ENCODE measurements at places on chromosomes 5 and 9. TPM values are rescaled to one million over a fixed set of nuclear protein-coding genes. Genes with fewer than 3 reads are reported as not detected.
A peak's percentile ranks its signal among the peaks of the same experiment; 100 is the strongest.

DNA sequence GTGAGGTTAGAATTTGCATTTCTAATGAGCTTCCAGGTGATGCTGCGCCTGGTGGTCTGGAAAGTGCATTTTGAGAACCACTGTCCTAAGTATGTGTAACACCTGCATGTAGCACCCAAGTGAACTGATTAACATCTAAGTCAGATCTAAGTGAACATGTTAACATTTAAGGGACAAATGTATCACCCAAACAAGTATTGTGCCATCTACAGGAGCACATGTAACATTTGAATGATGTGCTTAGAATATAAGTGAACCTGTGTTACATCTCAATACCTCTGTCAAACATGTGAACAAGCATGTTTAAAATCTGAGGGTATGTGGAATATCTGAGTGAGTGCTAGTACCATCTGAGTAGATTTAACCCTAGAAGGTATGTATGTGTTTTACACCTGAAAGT is 68.7 kb downstream of the PLPPR1 start:
- no peak overlapping the region for H3K27ac ChIP-seq
- H3K4me1 ChIP-seq: no peaks in the 10 kb centered on the region
- no peaks in the 10 kb centered on the region for H3K36me3 ChIP-seq
- no peaks in the 10 kb centered on the region for H3K27me3 ChIP-seq
- no peak for DNase-seq

DNA sequence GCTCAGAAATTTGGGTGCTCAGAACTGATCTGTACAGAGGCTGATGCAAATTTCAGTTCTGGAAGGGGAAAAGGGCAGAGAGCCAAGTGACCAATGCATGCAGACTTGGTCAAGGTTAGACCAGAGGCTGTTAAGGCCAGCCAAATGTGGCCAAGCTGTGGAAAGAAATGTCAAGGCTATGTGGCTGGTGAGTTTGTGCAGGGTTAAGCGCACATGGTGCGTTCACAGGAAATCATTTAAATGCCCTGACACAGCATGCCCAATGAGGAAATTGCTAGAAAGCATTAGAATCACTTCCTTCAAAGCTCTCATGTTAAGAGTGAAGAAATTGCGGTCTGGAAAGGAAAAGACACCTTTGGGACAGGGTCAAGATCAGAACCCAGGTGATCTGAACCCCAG is 58.0 kb downstream of the PTPN3 start:
- peaks cover 6% of the 10 kb centered on the region for H3K4me1 ChIP-seq
- DNase-seq: no peak
- no peak overlapping the region for H3K27ac ChIP-seq
- H3K27me3 ChIP-seq: no peaks in the 10 kb centered on the region
- peaks cover 3% of the 10 kb centered on the region for H3K36me3 ChIP-seq
- H3K4me3 ChIP-seq: no peak overlapping the region

- H3K36me3 ChIP-seq: no peaks in the 10 kb centered on the region
- no peak for DNase-seq
- no peaks in the 10 kb centered on the region for H3K27me3 ChIP-seq
- H3K4me3 ChIP-seq: peak within 1 kb of the TSS; percentile 43
Observed at GRCh38 chr9:114930056-114930812, at the start of gene TNFSF8. TSS of gene TNFSF8 (minus strand) at chr9:114930591. CDS start at chr9:114930303, 288 bp downstream.

- H3K27me3 ChIP-seq: no peaks in the 10 kb centered on the region
- no peaks in the 10 kb centered on the region for H3K4me1 ChIP-seq
- H3K36me3 ChIP-seq: no peaks in the 10 kb centered on the region
- H3K27ac ChIP-seq: no peak overlapping the region
- no peak overlapping the region for H3K4me3 ChIP-seq
Observed at GRCh38 chr5:60372786-60373185, 327.2 kb downstream of the DEPDC1B start.

GRCh38 chr5:59746241-59746765 is 147.2 kb downstream of the PDE4D start:
- DNase-seq: no peak
- no peaks in the 10 kb centered on the region for H3K27me3 ChIP-seq
- no peaks in the 10 kb centered on the region for H3K36me3 ChIP-seq
- H3K4me3 ChIP-seq: no peak overlapping the region
- H3K27ac ChIP-seq: no peak overlapping the region

GRCh38 chr9:117903453-117903852 is 199.2 kb downstream of the TLR4 start:
- no peak overlapping the region for H3K27ac ChIP-seq
- no peak for DNase-seq
- H3K4me1 ChIP-seq: no peaks in the 10 kb centered on the region

GRCh38 chr5:122846051-122846550 is 688 bp downstream of the SNX24 start:
- peak overlapping the region; percentile 91 for H3K27ac ChIP-seq
- peaks cover 8% of the 10 kb centered on the region for H3K4me1 ChIP-seq
- peak overlapping the region; percentile 77 for H3K4me3 ChIP-seq
- H3K36me3 ChIP-seq: no peaks in the 10 kb centered on the region
- H3K27me3 ChIP-seq: no peaks in the 10 kb centered on the region
- DNase-seq: no peak

DNA sequence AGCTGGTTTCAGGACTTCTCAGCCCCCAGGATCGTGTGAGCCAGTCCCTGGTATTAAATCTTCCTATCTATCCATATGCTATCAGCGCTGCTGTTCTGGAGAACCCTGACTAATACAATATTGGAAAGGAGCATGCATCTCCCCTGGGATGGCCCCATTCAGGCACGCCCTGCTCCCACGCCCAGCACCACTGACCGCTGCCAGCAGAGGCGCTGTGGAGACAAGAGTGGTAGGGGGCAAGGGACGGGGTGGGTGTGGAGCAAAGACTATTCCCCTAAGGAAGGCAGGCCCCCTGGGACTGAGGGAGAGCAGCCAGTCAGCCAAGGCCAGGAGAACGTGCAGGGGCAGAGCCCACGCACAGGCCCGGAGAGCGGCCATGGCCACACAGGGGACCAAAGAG is 116.0 kb downstream of the VAV2 start:
- DNase-seq: no peak
- H3K4me3 ChIP-seq: no peak overlapping the region
- no peaks in the 10 kb centered on the region for H3K4me1 ChIP-seq
- H3K27me3 ChIP-seq: no peaks in the 10 kb centered on the region
- no peak overlapping the region for H3K27ac ChIP-seq

DNA sequence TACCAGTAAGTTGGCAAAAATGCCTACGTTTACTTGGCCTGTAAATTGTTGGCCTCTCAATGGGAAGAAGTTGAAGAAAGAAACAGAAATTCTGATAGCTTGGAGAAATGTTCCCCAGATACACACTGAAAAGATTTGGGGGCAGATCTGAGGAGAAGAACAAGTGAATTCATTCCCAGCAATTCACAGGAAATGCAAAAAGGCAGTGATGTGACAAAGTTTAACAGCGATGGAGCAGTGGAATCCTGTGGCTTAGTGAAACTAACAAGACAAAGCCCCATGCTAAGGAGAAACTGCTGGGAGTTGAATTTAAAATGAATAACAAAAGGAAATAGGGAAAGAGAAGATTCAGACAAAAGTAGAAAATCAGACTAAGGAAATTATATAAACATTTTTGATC is 213.2 kb upstream of the EDIL3 start:
- no peak for DNase-seq
- H3K4me3 ChIP-seq: no peak overlapping the region
- H3K27me3 ChIP-seq: no peaks in the 10 kb centered on the region
- H3K36me3 ChIP-seq: no peaks in the 10 kb centered on the region
- no peaks in the 10 kb centered on the region for H3K4me1 ChIP-seq

GRCh38 chr5:137372773-137373160 is 126.4 kb downstream of the SPOCK1 start:
- H3K4me3 ChIP-seq: no peak overlapping the region
- H3K36me3 ChIP-seq: no peaks in the 10 kb centered on the region
- no peaks in the 10 kb centered on the region for H3K4me1 ChIP-seq
- H3K27me3 ChIP-seq: no peaks in the 10 kb centered on the region
- no peak overlapping the region for H3K27ac ChIP-seq
- no peak for DNase-seq

GRCh38 chr5:89735082-89735481 is 674.5 kb downstream of the CETN3 start:
- no peaks in the 10 kb centered on the region for H3K27me3 ChIP-seq
- no peaks in the 10 kb centered on the region for H3K36me3 ChIP-seq
- no peak overlapping the region for H3K27ac ChIP-seq
- H3K4me1 ChIP-seq: no peaks in the 10 kb centered on the region

- no peaks in the 10 kb centered on the region for H3K27me3 ChIP-seq
- no peaks in the 10 kb centered on the region for H3K4me1 ChIP-seq
- DNase-seq: no peak
- H3K4me3 ChIP-seq: no peak overlapping the region
Observed at GRCh38 chr5:102223542-102224477, 72.3 kb downstream of the SLCO4C1 start.

GRCh38 chr5:172881691-172882370 is 47.8 kb downstream of the ERGIC1 start:
- H3K27me3 ChIP-seq: no peaks in the 10 kb centered on the region
- peaks cover 8% of the 10 kb centered on the region for H3K4me1 ChIP-seq
- no peak overlapping the region for H3K4me3 ChIP-seq

GRCh38 chr5:30438785-30439184 is 754.7 kb upstream of the CDH6 start:
- no peaks in the 10 kb centered on the region for H3K4me1 ChIP-seq
- DNase-seq: no peak
- H3K27ac ChIP-seq: no peak overlapping the region
- H3K4me3 ChIP-seq: no peak overlapping the region

GRCh38 chr9:126830827-126831226 is 26.0 kb downstream of the ZBTB43 start:
- no peak overlapping the region for H3K4me3 ChIP-seq
- H3K27me3 ChIP-seq: no peaks in the 10 kb centered on the region
- H3K27ac ChIP-seq: no peak overlapping the region
- peaks cover 31% of the 10 kb centered on the region for H3K36me3 ChIP-seq

DNA sequence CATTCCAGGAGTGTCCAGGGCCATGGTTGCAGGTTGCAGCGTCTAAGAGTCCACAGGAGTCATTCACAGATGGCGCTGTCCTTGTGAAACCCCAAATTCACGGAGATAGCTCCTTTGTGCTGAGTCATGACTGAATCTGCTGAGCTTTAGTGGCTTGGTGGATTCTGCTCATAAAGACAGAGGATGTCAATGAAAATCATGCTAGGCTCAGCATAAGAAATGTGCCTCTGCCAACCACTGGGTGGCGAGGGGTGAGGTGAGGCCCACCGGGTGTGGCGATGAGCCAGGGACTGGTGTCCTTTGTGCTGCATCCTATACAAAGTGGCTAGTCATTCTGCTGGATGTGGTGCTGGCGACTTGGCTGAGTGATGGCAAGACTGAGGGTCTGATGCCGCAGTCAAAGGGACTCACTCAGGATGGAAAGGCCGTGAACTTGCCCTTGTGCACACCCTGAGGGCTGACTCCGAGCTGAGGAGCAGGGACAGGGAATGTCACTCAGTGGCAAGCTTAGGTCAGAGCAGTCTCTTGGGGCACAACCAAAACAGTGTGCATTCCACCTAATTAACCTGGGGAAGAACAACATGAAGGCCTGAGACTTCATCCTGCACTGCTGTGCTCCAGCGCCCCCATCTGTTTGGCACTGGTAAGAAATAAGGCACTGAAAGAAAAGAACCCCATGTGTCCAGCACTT is 71.5 kb downstream of the DAP start:
- H3K4me3 ChIP-seq: no peak overlapping the region
- DNase-seq: no peak
- H3K27me3 ChIP-seq: no peaks in the 10 kb centered on the region
- peaks cover 5% of the 10 kb centered on the region for H3K36me3 ChIP-seq
- no peak overlapping the region for H3K27ac ChIP-seq

Gene TLR4
- total RNA-seq: 32.4 TPM

Gene RASGRF2
- 16.9 TPM for total RNA-seq

Gene ZNF883
- not detected for total RNA-seq

Gene STARD4
- total RNA-seq: 1.5 TPM

Gene KCNV2
- not detected for total RNA-seq
